Activated T-cell treated with anti-CD3 and anti-CD28 coated beads for 48 hours (primary cell): ENCODE measurements at places on chromosomes 7 and 10.

- DNase-seq, result no peak
Measured at GRCh38 chr7:82235713-82236112, 207.9 kb downstream of the CACNA2D1 start.

DNA sequence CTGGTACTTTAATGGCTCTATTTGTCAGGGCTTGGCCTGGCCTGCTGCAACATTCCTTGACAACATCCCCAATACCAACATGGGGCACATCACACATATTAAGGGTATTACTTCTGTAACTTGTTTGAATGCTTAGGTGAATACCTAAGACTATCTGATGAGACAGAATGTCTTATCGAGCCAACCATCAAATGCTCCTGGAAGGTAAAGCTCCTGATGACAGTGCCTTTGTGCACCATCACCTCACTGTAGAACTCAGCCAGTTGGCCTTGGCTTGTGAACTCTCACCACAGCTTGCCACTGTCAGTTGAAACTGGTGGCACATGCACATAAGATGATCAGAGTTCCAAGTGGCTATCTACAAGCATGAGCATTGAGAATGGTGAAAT, 3.7 kb upstream of the MYO1G start:
- DNase-seq, result no peak

DNA sequence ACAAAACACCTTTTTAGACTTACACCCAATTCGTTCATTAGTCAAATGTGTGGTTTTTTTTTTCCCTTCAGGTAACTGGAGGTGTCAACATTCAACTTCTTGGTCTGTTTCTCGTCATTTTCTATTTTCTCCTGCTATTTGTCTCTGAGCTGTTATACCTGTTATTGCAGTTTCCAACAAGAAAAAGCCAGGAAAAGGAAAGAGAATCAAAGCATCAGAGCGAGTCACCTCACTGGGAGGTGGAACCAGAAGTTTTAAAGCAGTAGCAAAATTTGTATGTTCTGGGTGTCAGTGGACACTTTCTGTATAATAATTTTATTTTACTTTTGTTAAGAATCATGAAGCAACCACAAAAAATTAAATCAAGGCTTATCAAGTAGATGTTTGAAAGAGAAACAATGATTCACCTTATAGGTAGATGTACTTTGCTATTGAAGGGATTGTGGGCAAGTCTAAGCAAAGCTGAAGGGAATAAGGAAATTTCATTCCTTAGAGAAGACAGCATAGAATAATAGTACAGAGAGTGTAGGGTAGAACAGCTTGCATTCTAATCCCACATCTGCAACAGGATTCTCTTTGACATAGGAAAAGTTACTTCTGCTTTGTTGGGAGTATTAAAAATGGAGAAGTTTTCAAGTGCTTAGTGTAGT, 675.8 kb downstream of the PCDH15 start:
- no peak for DNase-seq

- DNase-seq, result no peak
Measured at GRCh38 chr7:115043605-115044004, 121.7 kb downstream of the MDFIC start.

GRCh38 chr7:55420530-55420929, 55.4 kb downstream of the LANCL2 start:
- DNase-seq, result no peak

DNA sequence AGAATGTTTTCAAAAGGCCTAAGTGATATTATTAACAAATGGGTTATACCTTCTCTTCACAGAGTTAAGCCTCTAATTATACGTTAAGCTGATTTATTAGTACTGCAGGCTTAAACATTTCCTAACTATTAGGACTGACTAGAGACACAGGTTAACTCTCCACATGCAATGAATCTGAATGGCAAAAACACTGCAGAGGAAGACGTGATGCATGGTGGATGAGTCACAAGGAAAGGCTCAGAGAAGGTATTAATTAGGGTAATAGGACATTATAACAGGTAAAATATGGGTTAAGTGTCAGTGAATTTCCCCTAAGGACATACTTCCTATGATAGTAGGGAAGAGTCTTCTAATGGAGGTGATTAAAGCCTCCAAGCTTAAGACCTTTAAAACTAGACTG, 24.7 kb upstream of the SEM1 start:
- no peak for DNase-seq

GRCh38 chr7:99953649-99954048, 22.2 kb downstream of the AZGP1 start:
- no peak for DNase-seq

DNA sequence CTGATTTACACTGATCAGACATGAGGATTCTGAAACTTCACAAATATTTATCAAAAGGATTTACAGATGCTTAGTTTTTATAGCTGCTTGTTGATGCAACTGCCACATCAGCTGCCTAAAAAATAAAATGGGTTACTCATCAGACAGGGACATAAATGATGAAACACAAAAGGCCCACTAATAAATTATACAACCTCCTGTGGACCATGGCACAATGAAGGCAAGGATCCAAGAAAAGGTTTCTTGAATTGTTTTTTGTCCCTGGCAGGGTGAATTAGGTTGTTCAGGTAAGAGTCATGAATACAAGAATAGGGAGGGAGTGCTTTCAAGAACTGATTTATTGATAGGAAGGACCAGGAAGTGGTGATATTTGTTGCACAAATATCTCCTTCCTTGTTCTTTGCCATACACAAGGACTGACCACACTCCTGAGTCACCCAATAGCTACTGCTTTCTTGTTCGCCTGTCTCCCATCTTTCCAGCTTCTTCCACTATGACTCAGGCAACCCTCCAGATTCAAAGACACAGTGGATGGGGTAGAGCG, 234.5 kb downstream of the AHR start:
- DNase-seq, result no peak

- no peak for DNase-seq
Measured at GRCh38 chr7:112137141-112138101, 68.8 kb downstream of the DOCK4 start.

- no peak for DNase-seq
Measured at GRCh38 chr10:28072573-28072972, 73.7 kb upstream of the ODAD2 start.

GRCh38 chr7:55177068-55177530, 158.3 kb downstream of the EGFR start:
- no peak for DNase-seq

- DNase-seq, result no peak
Measured at GRCh38 chr7:37916673-37917660, at the start of gene SFRP4. TSS of gene SFRP4 (minus strand) at chr7:37916817. CDS start at chr7:37916537, 280 bp downstream.

- DNase-seq, result no peak
Measured at GRCh38 chr10:80996615-80997193, 459.0 kb downstream of the SH2D4B start.

- DNase-seq, result no peak
Measured at GRCh38 chr10:34612446-34612845, 202.7 kb downstream of the PARD3 start.

DNA sequence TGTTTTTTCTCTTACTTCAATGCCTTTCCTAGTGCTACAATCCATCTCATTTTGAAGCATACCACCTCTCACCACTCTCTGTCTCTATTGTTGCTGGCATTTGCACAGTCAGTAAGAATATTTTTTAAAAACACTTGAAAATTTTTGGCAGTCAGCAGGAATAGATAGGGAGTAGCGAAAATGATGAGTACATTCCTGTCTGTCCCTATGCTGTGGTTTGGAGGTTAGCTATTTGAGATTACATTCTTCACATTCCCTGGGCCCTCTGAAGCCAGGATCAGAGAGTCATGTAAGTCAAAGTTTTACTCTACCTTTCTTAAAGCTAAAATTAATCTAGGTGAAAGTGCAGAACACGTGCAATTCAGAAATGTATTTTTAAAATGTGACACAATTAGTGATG, 53.0 kb upstream of the MAGI2 start:
- DNase-seq, result no peak

DNA sequence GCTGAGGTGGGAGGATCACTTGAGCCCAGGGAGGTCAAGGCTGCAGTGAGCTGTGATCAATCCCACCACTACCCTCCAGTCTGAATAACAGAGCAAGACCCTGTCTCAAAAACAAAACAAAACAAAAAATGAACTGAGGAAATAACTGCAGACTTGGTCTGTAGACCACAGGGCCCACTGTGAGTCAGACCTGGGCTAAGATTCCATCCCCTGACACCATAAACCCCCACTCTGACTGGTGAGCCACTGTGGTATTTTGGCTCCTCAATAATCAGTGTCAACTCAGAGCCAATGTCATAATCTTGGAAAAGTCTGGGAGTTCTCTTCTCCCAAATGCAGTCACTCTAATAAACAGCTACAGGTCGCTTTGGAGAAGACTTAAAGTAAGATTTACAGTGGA, 24.0 kb upstream of the ERCC6 start:
- DNase-seq, result no peak

- DNase-seq, result peak; percentile 86
Measured at GRCh38 chr7:322111-322671, 32.2 kb downstream of the FOXL3 start.

DNA sequence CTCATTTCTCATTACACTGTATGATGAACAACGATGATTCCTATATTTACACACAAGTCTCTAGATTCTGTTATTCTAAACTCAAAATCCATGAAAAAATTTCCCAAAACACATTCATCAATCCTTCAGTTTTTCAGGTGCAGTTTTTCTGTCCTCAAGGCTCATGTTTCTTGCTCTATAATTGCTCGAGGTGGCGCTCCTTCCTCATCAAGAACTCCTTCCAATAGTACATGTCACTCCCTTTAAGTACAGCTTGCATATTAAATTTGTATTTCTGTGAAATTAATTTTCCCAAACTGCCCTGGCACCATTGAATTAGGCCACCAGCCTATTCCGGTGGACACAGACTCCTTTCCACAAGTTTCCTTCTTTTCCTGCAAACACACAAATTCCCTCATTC, 188.7 kb upstream of the MINDY3 start:
- no peak for DNase-seq

- DNase-seq, result no peak
Measured at GRCh38 chr10:113735913-113736312, 15.6 kb upstream of the PLEKHS1 start.

DNA sequence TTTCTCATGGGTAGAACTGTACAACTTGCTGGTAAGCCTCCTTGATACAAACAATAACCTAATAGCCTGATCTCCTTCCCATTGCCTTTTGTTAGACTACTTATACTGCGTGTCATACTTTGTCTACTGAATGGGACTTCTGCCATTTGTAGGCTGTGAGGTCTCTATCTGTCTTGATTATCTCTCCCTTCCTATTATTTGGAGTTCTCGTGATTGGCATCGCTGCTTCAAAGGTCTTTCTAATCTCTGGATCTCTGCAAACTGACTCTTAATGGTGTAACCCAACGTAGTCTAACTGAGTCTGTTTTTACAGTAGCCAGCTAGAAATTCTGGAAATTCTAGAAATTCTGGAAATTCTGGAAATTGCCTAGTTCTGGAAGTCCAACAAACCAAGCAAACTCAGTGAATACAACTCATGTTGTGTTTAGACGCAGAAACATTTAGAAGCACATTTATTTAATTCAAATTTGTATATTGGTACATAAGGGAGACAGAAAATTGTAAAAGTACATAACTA, 29.8 kb downstream of the PHYHIPL start:
- no peak for DNase-seq

DNA sequence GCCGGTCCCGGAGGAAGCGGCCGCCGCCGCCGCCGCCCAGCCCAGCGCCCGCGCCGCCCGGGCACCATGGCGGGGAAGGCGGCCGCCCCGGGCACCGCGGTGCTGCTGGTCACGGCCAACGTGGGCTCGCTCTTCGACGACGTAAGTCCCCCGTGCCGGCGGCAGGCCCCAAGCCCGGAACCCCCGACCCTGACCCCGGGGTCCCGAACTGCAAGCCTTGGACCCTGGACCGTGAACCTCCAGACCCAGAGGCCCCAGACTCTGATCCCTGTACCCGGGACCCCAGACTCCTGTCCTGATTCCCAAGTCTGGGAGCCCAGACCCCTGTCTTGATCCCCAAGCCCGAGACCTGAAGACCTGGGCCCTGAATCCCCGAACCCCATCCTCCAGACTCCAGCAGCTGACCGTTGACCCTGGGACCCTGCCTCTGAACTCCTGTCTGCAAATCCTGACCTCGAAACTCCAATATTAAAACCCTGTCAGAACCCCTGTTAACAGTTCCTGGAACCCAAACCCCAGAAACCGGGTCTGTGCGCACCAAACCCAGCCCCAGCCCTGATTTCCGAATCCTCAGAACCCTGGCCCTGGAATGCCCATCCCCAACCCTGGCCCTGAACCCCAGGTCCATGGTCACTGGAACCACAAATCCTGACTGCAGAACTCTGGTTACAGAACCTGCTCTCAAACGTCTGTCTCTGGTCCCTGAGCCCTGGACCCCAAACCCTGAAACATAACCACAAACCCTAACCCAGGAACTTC, 623 bp downstream of the INPP5A start:
- DNase-seq, result no peak

- DNase-seq, result no peak
Measured at GRCh38 chr7:132419542-132419941, 156.7 kb downstream of the PLXNA4 start.

DNA sequence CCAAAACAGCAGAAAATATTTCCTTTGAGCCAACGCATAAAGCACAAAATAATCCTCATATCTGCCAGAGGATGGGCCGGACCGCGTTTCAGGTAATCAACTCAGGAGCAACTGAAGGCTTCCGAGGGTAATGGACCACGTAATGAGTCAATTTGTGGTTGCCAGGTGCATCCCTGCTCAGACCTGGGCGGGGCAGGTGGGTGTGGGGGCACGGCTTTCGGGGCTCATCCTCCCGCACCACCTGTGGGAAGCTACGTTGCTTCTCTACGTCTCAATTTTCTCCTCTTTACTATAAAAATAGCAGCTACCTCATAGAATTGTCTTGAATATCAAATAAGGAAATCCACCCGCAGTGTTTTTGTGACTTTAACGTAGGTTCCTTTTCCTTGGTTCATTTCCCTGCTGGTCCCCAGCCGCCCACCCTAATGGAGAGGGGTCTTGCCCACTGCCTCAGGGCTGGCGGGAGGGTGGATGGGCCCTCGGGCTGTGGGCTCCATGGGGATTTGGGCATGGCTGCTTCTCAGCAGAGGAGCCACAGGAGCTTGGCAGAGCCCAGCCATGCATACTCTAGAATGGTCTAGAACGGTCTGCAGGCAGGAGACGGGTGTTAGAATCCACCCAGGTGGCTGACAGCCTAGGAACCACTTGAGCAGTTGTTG, 324.7 kb downstream of the ADARB2 start:
- no peak for DNase-seq

GRCh38 chr7:36591636-36592035, 132.7 kb downstream of the AOAH start:
- DNase-seq, result no peak

GRCh38 chr7:21898265-21898930, 47.3 kb downstream of the CDCA7L start:
- DNase-seq, result no peak

GRCh38 chr10:128078136-128078969, 47.9 kb downstream of the MKI67 start:
- DNase-seq, result peak; percentile 25

- DNase-seq, result no peak
Measured at GRCh38 chr7:131570401-131570800, 14.0 kb upstream of the PODXL start.

- peak; percentile 10 for DNase-seq
Measured at GRCh38 chr10:89837165-89838043, 136.0 kb downstream of the KIF20B start.

DNA sequence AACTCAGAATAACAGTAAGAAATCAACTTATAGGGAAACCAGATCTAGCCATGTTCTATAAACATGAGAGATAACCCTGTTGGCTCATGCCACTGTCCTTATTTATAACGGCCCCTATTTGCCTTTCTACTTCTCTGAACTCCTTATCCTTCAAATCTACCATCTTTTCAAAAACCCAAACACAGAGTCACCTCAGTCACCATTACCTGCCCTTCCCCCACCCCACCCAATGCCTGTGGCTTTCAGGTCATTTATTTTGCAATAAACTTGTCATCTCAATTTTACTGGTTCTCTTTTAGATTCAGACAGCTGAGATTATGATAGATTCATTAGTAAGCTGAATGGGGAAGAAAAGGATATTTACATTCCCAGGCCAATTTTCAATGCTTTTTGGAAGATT, 53.6 kb downstream of the KMT2C start:
- peak; percentile 23 for DNase-seq
